ENCODE measurements at places on chromosomes 3 and 15. TPM values are rescaled to one million over a fixed set of nuclear protein-coding genes. Genes with fewer than 3 reads are reported as not detected.
A peak's percentile ranks its signal among the peaks of the same experiment; 100 is the strongest.

GRCh38 chr15:70589221-70589620 is 174.1 kb downstream of the UACA start:
- no peak for DNase-seq

GRCh38 chr15:101635944-101636727 is 16.0 kb downstream of the TM2D3 start:
- DNase-seq: peak; percentile 19

DNA sequence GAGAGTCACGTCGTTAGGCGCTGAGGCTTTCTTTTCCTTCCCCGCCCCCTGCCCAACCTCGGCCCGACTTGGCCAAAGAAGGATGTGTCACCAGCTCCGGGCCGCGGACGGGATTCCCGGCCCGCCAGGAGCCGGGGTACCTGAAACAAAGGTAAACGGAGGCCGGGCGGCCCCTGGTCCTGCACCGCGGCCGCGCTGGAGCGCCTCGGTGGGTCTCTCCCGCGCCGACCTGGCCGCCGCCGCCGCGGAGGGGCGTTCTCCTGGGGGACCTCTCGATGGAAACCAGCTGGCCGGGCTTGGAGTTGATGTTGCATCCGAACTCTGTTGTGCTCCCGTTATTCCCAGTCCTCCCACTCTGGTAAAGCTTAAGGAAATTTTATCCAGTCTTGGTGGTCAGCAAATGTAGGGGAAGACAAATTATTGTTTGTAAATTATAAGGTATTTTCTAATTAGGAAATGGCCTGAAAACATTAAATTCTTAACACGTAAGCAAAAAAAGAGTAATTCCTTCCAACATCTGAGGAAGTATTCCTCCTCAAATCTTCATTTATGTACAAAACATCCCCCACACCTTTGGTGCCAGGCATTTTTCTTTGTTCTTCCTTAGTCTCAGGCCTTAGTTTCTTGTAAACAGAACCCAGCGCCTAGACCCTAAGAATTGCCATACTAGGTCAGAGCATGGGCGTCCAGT is 888 bp downstream of the PPP2R3A start:
- DNase-seq: peak; percentile 82

DNA sequence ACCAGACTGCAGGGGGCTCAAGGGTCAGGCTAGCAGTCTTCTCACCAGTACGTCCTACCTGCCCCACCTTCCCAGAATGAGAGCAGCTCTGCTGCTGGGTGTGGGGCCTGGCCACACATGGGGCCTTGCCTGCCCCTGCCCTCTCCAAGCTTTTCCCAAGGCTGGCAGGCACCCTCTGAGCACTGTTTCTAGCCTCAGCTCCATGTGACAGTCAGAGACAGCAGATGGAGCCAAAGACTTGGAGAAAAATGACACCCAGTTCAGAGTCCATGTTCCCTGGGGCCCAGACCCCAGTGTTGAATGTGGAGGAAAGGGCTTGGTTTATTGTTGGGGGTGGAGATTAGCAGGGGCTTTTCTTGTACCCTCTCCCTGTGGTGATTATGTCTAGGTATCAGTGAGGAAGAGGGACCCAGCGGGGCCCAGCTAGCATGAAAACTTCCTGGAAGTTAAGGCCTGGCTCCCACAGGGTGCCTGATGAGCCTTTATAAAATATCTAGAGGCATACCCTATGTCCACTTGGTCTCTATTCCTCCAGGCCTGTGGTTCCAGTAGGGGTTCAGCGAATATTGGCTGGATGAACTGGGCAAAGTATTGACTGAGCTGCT is 153.8 kb downstream of the EEFSEC start:
- DNase-seq: no peak

KBTBD12 gene
- 1.6 TPM for polyA plus RNA-seq
